ENCODE measurements at places on chromosomes 13 and 19.

- DNase-seq, result no peak
These were observed 48.6 kb downstream of the PIN1 start for GRCh38 chr19:9883764-9884163.

DNA sequence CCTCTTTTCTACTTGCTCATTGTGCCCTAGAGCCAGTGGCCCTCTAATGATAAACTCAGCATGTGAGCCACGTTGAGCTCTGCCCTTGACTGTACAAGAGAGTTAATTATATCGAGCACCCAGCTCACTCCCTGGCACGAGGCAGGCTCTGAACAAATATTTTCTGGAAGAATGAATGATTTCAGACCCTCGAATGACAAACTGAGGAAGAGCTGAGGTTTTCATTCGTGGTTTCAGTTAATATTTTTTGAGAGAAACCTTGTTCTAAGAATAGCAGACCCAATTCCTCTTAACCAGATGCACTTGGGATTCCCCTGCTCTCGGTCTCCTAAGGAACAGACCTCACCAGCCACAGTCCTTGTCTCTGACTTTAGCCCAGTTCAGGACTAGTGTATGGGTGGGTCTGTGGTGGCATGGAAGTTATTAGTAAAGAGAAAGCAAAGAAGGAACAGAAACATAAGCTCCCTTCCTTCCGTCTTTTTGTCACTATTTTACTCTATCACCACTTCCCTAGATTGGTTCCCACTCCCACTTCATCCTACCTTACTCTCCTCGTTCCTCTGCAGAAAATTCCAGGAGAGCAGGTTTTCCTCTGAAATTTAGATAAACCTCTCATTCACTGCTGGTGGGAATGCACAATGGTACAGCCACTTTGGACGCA is 22.1 kb upstream of the WDFY2 start:
- no peak for DNase-seq

DNA sequence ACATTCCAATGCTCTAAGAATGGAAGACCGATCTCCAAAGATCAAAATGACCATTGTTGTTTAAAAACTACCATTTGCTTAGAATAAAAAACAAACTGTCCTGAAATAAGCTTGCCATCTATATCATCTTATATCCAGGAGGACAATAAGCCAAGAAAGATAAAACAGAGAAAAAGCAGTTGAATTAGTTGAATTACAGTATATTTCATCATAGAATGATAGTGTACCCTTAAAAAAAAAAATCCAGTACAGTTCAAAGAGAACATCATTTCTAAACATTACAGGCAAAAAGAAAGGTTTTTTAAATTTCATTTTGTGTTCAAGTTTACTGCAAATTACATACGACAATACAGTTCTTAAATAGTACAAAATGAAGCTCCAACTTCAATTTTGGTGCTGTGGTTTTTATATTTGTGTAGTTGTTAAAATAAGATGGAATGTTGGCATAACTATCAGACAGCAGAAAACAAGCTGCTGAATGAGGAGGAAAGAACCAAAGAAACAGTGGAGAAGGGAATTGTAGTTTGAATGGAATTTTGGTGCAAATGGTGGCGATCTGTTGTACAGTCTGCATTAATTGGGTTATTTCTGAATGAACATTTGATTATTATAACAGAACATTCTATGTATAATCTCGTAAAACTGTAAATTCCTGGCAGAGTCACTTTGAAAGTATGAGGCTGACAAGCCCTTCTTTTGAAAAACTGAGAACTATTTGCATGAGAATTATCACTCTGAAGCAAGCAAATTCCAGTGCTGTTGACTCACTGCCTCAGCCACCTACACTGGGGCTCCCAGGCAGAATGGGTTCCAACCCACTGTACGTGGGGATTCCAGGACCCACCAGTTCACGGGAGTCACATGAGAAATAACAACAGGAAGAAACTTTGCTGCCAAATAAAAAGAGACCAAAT is 37.7 kb downstream of the LHFPL6 start:
- DNase-seq, result no peak

- no peak for DNase-seq
These were observed 115.1 kb upstream of the CACNA1A start for GRCh38 chr19:13621413-13621812.

DNA sequence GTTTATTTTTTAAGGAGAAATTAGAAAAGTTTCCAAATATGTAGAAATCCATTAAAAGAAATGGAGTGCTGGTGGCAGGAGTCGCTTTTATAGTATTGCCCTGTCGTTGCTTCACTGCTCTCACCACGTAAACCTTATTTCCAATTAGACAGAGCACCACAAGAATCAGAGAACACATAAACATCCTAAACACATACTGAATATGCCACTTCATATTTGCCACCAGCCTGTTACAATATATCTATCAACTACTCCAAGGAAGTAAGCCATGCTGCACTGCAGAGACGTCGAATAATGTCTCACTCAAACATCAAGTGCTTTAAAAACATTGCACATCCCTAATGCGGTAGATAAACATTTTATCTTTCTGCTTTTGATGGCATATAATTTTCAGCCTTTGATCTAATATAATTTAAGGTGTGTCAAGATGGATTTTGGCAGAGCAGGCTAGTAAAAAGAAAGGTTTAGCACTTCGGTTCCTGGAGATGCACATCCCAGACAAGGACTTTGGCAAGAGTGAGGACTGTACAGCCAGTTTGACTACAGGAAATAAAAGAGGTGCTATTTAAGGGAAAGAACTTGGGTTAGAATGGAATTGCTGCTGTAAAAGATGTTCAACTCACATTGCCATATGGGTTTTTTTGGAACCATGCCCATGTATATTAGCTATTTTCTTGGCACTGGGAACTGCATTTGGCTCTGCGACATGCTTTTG is 932.3 kb downstream of the EFNB2 start:
- DNase-seq, result no peak

- DNase-seq, result no peak
These were observed 812.0 kb downstream of the SLITRK5 start for GRCh38 chr13:88483202-88483601.

GRCh38 chr19:10773969-10774368 is 56.1 kb downstream of the DNM2 start:
- DNase-seq, result no peak

DNA sequence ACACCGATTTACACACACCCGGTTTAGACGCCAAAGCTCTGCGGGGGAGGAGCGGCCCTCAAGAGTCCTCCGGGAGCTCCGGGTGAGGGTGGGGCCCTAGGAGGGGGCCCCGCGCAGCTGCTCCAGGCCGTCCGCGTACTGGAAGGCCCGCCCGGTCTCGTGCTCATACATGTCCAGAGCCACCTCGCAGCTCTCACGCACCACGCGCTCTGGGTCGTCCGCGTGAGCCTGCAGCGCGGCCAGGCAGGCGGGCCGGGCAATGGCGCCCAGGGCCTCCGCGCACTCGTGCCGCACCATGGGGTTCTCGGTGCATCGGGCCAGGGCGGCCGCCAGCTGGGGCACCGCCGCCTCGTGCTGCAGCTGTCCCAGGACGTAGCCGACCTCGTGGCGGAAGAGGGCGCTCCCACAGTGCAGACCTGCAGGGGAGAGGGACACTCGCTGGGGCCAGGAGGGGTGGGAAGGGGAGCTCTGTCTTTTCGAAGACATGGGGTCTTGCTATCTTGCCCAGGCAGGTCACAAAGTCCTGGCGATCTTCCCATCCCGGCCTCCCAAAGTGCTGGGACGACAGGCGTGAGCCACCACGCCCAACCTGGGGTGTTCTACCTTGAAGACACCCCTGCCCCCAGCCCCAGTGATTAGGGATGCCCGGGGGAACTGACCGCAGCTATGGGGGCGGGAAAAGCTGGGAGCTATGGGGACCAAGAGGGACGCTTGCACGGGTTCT is 8.3 kb upstream of the SMIM44 start:
- no peak for DNase-seq

GRCh38 chr13:102805680-102806079 is 6.8 kb downstream of the BIVM start:
- DNase-seq, result no peak

GRCh38 chr13:21690955-21691354 is 20.1 kb downstream of the FGF9 start:
- DNase-seq, result no peak

GRCh38 chr13:59531571-59532091 is 632.1 kb downstream of the DIAPH3 start:
- DNase-seq, result peak; percentile 87

DNA sequence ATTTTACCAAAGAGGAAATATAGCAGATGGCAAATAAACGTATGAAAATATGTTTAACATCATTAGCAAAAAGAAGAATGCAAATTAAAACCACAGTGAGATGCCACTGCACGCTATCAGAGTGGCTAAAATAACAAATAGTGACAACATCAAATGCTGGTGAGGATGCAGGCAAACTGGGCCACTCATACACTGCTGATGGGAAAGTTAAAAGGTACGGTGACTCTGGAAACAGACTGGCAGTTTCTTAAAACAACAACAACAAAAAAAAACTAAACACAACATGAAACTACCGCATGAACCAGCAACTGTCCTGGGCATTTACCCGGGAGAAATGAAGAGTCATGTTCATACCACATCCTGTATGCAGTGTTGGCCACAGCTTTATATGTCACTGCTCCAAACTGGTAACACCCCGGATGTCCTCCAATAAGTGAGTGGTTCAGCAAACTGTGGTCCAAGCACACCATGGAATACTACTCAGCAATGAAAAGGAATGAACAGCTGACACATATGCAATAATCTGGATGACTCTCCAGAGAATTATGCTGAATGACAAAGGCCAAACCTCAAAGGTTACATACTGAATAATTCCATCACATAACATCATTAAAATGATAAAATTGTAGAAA is 22.3 kb downstream of the EPS15L1 start:
- no peak for DNase-seq
